Type B pancreatic cell (in vitro differentiated cells): ENCODE measurements at places on chromosomes 1 and 21.

GRCh38 chr1:219090607-219091006 lies 83.1 kb upstream of the LYPLAL1 start:
- DNase-seq = no peak

DNA sequence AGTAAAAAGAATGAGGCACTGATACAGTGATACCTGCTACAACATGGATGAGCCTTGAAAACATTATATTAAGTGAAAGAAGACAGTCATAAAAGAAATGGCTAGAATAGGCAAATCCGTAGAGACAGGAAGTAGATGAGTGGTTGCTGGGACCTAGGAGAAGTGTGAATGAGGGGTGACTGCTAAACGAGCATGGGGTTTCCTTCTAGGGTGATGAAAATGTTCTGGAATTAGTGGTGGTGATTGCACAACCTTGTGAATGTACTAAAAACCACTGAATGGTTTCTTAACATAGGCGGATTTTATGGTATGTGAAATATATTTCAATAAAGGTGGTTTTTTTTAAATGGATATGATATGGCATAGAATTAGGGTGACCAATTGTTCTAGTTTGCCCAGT lies 12.6 kb upstream of the SERINC2 start:
- DNase-seq = no peak

DNA sequence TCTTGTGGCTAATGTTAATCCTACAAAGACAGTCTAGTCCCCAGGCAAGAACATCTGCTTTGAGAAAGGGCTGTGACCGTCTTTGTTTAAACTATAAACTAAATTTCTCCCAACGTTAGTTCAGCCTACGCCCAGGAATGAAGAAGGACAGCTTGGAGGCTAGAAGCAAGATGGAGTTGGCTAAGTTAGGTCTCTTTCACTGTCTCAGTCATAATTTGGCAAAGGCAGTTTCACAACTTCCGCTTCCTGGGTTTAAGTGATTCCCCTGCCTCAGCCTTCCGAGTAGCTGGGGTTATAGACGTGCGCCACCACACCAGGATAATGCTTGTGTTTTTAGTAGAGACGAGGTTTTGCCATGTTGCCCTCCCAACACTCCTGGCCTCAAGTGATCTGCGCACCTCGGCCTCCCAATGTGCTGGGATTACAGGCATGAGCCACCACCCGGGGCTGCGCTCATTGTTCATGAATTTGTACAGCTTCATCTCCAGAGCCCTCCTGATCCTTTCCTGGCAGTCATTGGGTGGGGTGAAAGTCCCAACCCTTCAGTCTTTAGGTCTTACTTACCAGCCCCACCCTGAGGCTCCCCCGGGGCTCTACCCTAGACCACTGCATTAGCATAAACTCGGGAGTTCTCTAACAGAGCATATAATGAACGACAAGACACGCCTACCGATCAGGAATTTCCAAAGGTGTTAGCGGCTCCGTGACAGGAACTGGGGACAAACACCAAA lies 4.9 kb upstream of the MASP2 start:
- no peak for DNase-seq

- DNase-seq = no peak
Observed at GRCh38 chr1:45370575-45370974, 30.3 kb upstream of the MUTYH start.

- DNase-seq = no peak
Observed at GRCh38 chr1:61654067-61654466, 70.9 kb downstream of the TM2D1 start.

GRCh38 chr1:234980291-234980644 lies 148.4 kb downstream of the TOMM20 start:
- DNase-seq = no peak

DNA sequence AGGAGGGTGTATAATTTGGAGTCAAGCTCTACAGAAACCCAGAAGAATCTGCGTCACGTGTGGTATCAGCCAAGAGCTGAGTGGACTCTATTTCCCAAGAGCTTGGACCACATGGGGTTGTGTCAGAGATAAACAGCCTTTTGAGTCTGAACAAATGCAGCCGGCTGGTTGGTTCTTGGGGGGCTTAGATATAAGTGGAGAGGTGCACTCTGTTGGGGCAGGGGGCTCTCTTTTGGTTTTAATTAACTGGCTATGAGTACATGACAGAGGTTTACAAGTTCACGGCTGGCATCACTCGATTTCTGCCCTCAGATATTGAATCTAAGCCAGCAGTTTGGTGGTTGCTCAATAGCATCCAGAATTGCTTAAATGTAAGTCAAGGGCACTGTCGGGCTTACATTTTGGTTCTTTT lies 501 bp upstream of the MRAP start:
- DNase-seq = no peak

GRCh38 chr1:40315795-40316594 lies 1.1 kb downstream of the COL9A2 start:
- no peak for DNase-seq

- DNase-seq = no peak
Observed at GRCh38 chr1:11654137-11654938, at the start of the genes FBXO2 and FBXO44. TSS of gene FBXO2 (minus strand) at chr1:11654429. CDS start at chr1:11654340, 89 bp downstream. TSS of gene FBXO44 (plus strand) at chr1:11654877. CDS start at chr1:11655836, 959 bp downstream.
